ENCODE measurements at places on chromosomes 11 and 22. TPM values are rescaled to one million over a fixed set of nuclear protein-coding genes. Genes with fewer than 3 reads are reported as not detected.

HDAC10 gene
- polyA plus RNA-seq, result 21.3 TPM

DNA sequence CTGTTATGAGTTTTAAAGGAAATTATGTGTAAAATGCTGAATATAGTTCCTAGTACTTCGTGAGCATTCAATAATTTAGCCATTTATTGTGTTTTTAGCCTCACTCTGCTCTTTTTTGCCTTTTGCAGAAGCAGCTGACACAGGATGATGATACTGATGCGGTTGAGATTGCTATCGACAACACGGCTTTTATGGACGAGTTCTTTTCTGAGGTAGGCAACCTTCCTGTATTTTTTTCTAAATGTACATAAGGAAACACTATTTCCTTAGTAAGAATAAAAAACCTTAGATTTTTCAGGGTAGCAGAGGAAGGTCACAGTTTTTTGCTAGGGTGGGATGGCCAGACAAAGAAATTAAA lies 17.9 kb downstream of the STX3 start:
- DNase-seq, result no peak

DNA sequence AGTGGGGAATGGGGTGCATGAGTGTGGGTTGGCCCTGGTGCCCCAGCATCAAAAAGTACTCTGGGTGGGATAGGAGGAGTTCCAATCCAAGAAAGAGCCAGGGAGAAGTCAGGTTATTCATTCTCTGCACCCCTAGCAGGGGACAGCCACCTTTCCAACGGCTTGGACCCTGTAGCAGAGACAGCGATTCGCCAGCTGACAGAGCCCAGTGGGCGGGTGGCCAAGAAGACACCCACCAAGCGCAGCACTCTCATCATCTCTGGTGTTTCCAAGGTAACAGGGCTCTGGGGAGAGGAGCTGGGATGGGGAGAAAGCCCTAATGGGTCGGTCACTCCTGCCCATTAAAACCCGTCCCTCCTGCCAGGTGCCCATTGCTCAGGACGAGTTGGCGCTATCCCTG lies 6.6 kb downstream of the C2CD2L start:
- no peak for DNase-seq

CSRP3 gene
- not detected for polyA plus RNA-seq

DNA sequence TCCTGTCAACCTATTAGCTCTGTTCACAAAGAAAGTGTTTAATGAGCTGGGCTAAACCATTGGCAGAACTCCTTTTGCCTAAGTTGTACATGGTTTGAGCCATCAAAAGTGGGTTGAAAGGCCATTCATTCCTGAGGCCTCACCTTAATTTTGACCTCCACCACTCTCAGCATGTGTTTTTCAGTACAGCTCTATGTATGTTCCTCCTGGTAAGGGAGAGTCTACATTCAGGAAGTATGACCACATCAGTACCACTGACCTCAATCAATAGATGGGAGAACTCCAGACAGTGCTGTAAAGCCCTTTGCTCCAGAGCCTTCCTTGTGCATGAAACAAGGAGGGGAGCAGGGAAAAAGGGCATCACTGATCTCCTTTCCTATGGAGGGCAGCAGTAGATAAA lies 87.8 kb upstream of the CARD18 start:
- DNase-seq, result no peak

DNA sequence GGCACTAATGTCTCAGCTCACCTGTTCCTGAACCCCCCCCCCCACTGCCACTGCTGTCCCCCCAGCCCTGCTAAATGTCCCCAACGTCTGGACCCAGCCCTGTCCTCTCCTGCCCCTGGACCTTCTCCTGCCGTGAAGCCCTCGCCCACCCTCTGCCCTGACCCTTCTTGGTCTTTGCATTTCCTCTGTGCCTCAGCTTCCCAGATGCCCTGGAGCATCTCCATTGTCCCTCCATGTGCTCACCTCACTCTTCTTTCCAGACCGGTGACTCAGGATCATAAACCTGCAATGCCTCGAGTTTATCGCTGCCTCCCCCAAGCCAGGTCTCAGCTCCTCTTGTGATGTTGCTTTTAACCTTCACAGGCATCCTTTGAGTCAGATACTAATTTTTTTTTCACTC lies 416.4 kb downstream of the BRD1 start:
- no peak for DNase-seq

DNA sequence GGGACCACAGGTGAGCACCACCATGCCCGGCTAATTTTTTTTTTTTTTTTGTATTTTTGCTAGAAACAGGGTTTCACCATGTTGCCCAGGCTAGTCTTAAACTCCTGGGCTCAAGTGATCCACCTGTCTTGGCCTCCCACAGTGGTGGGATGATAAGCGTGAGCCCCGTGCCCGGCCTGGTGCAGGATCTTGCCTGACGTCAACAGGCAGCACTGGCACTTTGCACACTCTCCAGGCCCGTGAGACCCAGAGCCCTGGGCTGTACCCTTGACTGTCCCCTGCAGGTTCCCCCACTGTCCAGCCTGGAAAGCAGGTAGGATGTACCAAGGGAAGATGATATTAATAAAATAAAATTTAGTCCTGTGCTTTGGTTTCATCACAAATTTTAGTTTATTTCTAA lies 29.1 kb upstream of the PANX2 start:
- DNase-seq, result no peak

OR5T3 gene
- polyA plus RNA-seq, result not detected

DNA sequence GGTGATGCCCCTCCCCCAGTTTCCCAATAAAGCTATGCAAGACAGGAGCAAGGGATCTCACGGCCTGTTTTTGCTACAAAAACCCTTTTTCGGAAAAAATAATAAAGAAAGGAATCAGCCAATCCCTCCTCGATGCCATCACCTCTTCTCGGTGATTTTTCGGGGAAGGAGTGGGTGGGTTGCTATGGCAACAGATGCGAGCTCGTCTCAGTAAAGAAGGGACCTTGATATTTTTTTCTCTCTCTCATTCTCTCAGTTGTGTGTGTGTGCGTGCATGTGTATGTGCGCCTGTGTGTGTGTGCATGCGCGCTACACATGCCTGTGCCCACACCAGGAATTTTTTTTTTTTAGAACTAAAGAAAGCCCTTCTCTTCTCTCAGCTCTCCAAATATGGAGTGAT lies 3.8 kb upstream of the NPAS4 start:
- no peak for DNase-seq

All from left renal pelvis (tissue), 4 donors.